ENCODE measurements at places on chromosomes 4 and X.

DNA sequence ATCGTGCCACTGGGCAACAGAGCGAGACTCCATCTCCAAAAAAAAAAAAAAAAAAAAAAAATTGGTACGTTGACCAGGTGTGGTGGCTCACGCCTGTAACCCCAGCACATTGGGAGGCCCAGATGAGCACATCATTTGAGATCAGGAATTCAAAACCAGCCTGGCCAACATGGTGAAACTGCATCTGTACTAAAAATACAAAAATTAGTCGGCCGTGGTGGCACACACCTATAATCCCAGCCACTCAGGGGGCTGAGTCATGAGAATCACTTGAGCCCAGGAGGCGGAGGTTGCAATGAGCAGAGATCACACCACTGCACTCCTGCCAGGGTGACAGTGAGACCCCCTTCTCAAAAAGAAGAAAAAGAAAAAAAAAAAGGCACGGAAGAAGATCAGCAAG, 24.5 kb downstream of the RBMX start:
- DNase-seq: no peak

DNA sequence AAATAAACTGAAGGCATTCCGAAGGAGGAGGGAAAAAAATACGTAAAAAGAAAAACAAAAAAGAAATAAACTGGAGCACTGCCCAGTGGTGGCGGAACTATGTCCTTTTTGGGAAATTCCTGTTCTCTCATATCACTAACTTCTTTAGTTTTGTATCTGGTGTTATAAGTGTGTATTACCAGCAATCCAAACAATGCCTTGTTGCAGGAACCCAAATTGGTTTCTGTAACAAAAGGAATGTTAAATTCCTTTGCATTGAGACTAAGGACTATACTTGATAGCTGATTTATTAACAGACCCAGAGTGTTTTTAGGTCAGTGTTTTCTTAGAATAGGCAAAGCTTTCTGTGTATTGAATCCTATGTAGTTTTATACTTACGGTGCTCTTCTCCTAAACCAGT, 6.6 kb downstream of the CCNG2 start:
- no peak for DNase-seq

DNA sequence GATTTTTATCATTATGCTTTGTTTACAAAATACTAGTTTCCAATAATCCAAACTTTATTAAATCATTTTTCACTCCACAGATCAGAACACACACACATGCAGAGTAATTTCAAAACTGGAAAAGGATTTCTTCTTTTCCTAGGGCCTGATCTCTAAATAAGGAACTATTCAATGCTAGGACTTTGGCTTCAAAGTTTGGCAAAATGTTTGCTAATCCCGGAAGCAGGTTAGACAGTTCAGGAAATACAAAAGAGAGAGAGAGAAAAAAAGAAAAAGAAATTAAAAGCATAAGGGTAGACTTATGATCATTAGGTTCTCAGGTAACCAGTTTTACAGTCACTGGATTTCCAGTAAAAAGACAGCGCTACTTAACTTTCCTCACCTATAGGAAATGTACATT, 211.0 kb downstream of the DCLK2 start:
- no peak for DNase-seq

GRCh38 chr4:168931215-168931650, 78.8 kb downstream of the CBR4 start:
- no peak for DNase-seq

DNA sequence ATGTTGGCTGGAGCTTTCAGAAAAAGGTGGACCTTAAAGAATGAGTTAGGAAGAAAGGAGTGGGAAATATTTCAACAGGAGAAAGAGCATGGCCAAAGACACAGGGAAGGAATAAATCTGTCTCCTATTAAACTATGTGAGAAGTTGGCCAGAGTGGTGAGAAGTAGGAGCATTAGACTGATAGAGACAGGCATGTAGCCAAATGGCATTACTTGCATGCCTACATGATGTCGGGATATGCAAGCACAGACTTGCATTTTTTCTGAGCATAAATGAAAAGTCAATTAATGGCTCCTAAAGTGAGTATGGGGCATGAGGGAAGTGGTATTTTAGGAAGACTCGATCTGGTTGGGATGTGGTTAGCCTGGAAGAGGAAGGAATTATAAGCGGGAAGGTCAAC, 279.6 kb upstream of the PITX2 start:
- peak; percentile 80 for DNase-seq

- peak; percentile 66 for DNase-seq
These were observed 493 bp upstream of the UCHL1 start for GRCh38 chr4:41256131-41256739.

DNA sequence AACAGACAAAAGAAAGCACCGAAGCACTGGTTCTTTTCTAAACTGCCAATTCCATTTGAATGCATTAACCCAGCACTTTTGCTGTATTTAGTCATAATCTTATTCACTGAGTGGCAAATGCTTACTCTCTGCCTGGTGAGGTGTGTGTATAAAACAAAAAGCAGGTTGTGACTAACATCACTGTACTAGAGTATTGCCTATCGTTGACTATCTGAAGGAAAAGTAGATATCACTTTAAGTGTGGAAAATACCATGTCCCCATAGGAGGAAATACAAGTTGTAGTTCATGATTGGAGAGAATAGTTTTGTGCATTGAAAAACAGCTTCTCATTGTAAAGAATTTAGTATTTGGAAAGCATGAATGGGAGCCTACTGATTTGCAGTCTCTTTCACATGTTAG, 2.7 kb downstream of the PDLIM5 start:
- no peak for DNase-seq

GRCh38 chr4:74260036-74260435, 48.2 kb upstream of the EPGN start:
- no peak for DNase-seq

- no peak for DNase-seq
These were observed 34.2 kb downstream of the FAT1 start for GRCh38 chr4:186689476-186689875.

- DNase-seq: no peak
These were observed 2.5 kb downstream of the NYX start for GRCh38 chrX:41449615-41450014.

GRCh38 chrX:27728291-27728690, 79.5 kb upstream of the MAGEB10 start:
- DNase-seq: peak; percentile 14

- DNase-seq: peak; percentile 42
These were observed 23.7 kb downstream of the DCHS2 start for GRCh38 chr4:154467886-154468285.

DNA sequence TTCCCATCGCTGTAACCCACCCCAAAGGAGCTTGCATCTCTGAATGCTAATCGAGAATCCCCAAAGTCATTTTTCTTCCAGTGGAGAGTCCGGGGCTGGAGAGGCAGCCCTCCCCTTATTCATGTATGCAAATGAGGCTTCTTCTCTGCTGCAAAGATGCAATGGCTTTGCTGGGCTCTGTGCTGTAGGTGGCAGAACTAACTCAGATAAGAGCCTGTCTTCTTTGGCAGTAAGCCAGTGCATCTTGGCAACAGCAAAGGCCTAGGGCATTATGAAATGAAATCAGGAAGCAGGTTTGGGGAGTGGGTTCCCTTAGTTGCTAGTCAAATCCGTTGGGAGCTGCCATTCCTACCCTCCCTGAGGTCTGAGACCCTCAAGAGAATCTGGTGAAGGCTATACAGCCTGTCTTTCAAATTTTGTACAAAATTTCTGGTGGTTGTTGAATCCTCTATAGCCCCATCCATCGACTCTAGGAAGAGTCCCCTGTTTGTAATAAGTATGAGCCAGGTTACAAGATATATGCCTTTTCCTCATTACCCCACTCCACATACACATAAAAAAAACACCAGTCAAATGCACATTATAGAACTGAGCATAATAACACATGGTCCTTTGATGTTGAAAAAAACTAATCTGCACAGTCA, 290.6 kb upstream of the TAPT1 start:
- DNase-seq: peak; percentile 86

- peak; percentile 90 for DNase-seq
These were observed 134.2 kb downstream of the CHIC2 start for GRCh38 chr4:53929955-53930798.

DNA sequence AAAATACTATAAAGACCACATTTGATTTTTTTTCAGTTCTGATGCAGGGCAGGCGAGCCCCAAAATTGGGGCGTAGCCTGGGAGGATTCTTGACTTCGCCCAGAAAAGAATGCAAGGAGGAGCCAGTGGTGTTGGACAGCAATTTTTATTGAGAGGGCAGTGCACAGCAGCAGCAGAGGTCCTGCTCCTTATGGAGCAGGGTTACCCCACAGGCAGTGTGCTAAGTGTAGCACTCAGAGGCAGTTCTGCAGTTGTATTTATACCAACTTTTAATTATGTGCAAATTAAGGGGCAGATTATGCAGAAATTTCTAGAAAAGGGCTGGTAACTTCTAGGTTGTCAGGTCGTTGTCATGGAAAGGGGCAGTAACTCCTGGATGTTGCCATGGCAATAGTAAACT, 69.9 kb downstream of the GASK1B start:
- DNase-seq: no peak

- DNase-seq: no peak
These were observed 98.8 kb downstream of the ELOVL6 start for GRCh38 chr4:110099638-110100037.

DNA sequence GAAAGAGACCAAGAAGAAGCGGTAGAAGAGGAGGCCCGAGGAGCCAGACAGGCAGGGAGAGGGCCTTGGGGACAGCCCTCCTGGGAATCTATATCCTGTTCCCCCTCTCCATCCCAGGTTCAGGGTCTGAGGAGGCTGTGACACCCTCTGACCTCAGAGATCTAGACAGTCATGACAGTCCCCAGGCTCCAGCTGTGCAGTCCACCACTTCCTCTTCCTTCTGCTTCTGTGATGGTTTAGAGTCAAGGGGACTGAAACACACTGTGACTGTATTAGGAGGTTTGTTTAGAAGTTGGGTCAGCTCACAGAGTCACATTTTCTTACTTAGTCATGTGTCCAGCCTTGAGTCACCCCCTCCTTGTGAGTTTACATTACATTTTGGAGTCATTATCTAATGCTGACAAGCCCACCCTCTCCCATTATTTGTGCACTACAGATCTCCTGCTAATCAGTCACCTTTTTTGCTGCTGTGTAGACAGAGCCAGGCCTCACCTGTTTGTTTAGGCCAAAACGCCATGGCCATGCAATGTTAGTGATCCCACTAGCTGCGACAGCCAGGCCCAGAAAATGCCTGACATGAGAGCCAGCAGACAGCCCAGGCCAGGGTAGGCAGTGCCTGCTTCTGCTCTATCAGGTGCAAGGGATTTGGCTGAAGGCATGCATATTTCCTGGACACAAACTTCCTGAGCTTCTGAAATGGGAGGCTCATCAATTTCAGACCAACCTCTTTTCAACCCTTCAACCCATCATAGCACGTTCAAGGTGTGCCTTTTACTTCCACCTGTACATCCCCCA, 26.0 kb downstream of the MANBA start:
- DNase-seq: peak; percentile 36

GRCh38 chr4:40337051-40337450, 1.9 kb downstream of the CHRNA9 start:
- DNase-seq: no peak

DNA sequence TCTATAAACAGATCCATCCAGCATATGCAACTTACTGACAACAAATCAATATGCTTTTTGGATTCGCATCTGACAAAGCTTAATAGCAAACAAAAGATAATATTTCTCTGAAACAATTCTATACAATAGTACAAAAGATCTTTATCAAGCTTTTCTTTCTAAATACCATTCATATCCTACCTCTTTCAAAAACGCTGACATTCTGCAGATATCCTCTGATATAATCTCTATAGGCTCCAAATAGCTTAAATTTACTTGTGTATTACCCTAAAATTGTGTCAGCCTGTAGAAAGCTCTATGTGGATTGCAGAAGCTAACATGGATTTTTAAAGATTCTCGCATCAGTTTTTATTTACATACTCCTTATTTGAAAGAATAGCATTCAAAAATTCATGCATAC, 260.6 kb downstream of the GASK1B start:
- DNase-seq: no peak

- no peak for DNase-seq
These were observed 27.7 kb upstream of the VCX start for GRCh38 chrX:7815166-7815805.

DNA sequence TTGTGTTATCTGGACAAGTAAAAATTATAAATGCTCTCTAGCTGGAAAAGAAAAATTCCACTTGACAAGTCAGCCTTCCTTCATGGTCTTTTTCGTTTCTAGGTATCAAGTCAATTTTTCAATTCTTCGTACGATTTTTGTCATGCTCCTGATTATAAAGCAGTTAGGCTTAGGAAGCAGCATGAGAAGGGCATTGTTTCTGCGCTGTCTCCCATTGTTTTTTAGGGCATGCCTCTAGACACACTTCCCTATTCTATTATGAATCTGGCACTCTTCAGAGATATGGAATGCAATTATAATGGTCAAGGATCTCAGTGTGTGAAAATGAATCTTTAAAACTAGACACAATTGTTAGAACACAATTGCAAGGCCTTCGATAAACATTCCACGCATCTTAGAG, 164.1 kb upstream of the FAT1 start:
- no peak for DNase-seq

- DNase-seq: no peak
These were observed 22.6 kb downstream of the ZNF280C start for GRCh38 chrX:130246084-130246483.

DNA sequence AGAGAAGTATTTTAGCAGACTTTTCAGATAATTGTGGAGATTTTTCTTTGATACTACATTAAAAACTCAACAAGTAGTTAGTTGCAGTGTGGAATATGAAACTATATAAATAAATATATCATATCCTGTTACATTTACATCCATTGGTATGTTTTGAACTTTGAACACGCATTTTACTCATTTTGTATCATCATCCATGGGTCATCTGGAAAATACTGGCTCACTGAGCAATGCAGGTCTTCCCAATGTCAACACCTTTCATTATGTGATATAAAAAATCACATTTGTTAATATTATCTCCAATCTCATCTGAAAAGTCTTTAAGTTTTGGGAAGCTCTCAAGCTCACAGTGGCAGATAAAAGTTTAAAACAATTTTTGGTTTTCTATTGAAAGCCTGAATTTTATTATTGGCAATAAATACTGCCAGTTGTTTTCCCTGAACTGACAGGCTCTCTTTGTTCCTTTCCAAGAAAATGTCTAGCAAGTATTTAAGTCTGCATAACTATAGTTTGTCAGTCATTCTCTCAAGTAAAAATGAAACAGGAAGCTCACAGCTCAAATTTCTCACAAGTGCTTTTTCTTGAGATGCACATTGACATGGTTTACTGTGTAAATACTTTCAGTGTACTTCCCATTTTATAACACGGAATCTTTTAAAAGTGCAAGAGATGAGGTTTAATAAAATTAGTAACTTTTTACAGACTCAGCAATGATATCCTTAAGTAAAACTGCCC, 183.5 kb upstream of the GPC4 start:
- no peak for DNase-seq

GRCh38 chr4:45172636-45173035, 446.3 kb upstream of the GNPDA2 start:
- DNase-seq: no peak

- no peak for DNase-seq
These were observed 72.9 kb downstream of the AASDH start for GRCh38 chr4:56314207-56314915.

DNA sequence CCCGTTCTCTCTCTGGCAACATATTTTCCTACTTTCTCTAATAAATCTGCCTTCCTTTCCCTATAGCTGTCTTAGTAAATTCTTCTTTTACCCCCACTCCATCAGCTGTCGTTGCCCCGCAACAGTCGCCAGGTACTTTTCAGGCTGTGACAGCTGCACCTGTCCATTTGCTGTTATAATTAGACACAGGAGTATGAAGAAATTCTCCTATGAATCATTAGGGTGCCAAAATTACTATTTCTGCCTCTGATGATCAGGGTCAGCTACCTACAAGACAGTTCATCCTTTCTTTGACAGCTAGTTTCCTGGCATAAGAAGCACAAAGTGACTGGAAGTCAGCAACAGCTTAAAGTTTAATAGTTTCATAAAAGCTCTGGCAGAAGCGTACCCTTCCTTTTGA, 19.5 kb upstream of the GALNTL6 start:
- no peak for DNase-seq
